Stimulated activated CD4-positive, alpha-beta T cell treated with anti-CD3 and anti-CD28 coated beads, Interleukin-4, amount 100 ng/mL, for 1 hour (primary cell): ENCODE measurements at places on chromosomes 6 and 20.

- no peak for DNase-seq
Observed at GRCh38 chr6:42506070-42506469, 54.3 kb upstream of the TRERF1 start.

DNA sequence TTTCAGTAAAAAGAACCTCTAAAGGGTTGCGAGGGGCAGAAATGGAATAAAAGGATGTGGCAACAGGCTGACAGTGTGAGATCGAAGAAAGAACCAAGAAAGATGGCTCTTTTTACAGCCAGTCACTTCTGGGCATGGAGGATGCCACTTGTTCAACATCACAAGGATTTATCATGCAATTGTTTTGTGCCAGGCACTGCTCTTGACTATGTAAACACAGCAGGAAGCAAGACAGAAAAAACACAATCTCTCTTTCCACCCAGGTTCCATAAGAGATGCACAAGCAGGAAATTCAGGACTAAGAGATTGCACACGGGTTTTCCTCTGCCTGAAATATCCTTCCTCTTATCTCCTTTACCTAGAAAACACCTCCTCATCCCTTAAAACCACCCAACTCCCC, 38.0 kb downstream of the FOXA2 start:
- DNase-seq: no peak

GRCh38 chr6:1187293-1188131, 124.4 kb upstream of the FOXQ1 start:
- DNase-seq: no peak

DNA sequence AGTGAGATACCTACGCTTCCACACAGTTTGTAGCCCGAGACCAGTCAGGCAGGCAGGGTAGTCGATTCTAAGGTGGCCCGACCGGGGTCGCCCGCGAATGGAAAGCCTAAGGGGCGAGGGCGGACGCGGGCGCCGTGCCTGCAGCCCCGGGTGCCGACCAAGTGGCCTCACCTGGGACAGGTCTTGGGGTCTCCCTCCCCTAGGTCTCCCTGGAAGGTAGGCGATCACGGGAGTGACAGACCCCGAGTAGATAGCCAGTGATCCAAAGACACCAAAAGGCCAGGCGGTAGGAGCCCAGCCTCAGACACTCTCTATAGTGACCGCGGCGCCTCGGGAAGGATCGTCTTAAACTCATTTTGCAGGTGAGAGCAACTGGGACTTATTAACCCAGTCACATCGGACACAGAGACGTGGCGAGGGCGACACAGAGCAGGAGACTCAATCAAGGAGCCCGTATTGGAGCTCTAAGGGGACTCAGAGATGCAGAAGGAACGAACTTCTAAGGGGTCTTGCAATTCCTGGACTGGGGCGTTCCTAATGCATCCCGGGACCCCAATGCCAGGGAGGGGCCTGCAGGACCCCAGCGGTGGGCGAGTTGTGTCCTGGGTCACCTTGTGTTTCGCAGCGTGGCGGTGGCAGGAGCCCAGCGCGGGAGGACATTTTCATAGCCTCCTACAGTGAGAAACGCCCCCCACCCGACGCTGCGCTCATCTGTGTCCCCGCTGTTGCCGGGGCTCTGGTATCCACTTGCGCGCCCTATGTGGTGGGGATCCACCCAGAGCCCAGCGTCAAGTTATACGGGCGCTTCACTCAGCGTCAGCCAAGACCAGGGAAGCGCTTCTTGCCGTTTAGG, 2.1 kb upstream of the VSX1 start:
- no peak for DNase-seq

DNA sequence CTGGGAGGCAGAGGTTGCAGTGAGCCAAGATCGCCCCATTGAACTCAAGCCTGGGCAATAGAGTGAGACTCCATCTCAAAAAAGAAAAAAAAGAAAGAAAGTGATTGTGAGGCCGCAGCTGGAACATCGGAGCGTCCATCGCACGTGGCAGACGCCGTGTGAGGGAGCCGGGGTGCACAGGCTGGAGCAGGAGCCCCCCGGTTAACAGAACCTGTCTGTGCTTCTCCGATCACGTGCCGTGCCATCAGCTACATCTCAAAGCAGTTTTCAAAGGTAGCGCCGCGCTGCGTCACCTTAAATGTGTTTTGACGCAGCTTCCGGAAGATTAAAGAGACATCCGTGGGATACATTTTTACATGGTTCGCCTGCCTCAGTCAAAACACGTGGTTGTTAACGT, 138.9 kb downstream of the TAF4 start:
- DNase-seq: no peak

GRCh38 chr6:13678255-13678983, 33.2 kb downstream of the RANBP9 start:
- DNase-seq: no peak

DNA sequence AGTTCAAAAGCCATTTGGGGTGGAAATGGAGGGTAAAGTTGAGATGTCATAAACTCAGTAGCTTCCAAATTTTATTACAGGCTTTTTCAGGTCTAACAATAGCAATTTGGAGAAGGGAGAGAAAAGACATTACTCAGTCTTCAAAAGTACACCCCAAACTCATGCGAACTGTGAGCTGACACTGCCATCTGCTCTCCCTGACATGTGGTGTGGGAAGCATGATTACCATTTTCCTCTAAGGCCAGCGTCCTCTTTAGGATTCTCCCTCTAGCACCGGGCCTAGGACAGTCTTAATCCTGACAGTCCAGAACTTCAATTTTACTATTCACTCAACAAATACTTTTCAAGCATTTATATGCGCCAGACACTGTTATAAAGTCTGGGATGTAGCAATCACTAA, 536.0 kb upstream of the JARID2 start:
- DNase-seq: no peak

DNA sequence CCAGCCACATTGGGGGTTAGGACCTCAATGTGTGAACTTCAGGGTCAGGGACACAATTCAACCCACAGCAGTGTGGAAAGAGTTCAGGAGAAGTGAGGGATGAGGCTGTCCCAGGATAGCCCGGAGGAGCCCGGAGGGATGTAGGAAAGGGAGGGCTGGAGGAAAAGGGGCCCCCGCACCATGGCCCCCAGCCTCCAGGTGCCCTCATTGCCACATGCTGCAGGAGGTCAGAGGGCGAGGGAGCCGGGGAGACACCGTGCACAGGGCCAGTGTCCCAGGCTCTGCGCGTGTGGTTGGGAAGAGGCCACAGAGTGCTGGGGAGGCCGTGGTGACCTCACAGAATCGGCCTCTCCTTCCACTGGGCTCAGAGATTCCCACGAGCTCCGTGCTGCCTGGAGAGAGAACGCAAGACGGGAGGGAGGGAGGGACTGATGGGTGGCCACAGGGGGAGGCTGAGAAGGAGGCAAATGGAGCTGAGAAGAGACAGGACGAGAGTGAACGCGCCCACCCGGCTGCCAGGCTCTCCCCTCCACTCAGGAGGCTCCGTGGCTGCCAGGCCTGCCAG, 215.1 kb downstream of the DLL1 start:
- DNase-seq: no peak

DNA sequence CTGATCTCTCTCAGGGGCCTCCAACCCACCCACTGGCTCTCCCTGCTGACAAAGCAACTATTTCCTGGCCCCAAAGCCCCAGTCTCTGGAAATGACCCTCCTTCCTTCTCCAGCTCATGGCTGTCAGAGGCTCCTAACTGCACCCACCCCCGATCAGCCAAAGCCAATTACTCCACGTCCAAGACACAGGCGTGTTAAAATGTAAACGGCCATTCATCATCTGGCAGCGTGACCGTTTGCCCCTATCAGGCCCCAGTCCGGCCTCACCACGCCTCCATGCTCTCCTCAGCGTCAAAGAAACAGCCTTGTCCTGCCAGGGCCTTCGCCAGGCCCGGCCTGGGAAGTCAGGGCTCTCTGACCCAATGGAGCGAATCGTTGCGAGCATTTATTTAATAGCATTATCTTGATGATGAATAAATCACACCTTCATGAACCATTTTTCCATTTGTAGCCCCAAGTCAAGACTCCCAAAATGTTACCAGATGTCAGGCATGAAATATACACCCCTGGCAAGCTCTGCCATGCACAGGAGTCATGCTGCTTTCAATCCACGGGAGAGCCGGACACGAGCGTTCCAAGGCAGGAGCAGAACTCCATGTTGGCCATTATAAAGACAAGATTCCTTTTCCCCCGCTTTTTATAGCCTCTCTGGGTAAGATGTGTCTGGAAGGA, 17.7 kb downstream of the RIPOR3 start:
- DNase-seq: no peak

DNA sequence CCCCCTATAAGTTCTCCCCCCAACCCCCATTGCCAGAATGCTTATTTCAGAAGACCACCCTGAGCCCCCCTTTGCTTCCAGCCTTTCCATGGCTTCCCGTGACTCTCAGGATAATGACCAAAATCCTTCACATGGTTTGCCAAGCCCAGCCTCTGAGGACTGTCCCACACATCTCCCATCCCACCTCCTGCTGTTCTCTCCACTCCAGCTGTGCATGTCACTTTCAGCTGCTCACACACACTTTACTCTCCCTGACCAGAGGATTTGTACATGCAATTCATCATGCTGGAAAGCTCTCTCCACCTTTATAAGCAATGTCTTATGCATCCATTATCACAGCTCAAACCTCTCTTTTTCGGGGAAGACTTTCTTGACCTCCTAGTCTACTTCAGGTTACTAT, 164.2 kb downstream of the PRL start:
- no peak for DNase-seq

- no peak for DNase-seq
Observed at GRCh38 chr20:45100563-45101245, at the start of gene KCNS1. KCNS1 (minus strand) TSS chr20:45101127; CDS start chr20:45099236, 1,891 bp downstream.

GRCh38 chr6:29663300-29664042, 6.6 kb downstream of the MOG start:
- no peak for DNase-seq

DNA sequence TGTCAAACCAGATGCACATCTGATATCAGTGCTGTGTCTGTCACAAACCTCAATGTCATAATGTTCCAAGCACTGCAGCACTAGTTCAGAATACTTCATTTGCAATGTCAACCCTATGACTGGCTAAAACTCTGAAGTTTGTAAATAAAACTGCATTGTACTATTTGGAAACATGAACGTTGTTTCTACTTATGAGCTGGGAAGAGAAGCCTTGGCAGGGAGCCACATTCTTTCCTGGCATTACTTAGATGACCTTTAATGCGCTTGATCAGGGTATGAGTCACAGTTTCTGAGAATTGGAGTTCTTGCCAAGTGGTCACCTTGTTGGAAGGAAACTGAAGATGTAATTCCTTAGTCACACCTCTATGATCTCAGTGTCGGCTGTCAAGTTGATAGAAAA, 664.8 kb upstream of the MMS22L start:
- DNase-seq: no peak

GRCh38 chr6:53301801-53302537, 46.8 kb downstream of the ELOVL5 start:
- no peak for DNase-seq

- DNase-seq: no peak
Observed at GRCh38 chr20:9211016-9211760, 142.3 kb downstream of the PLCB4 start.
